GM10248 (cell line): ENCODE measurements at places on chromosomes 2 and 18.

DNA sequence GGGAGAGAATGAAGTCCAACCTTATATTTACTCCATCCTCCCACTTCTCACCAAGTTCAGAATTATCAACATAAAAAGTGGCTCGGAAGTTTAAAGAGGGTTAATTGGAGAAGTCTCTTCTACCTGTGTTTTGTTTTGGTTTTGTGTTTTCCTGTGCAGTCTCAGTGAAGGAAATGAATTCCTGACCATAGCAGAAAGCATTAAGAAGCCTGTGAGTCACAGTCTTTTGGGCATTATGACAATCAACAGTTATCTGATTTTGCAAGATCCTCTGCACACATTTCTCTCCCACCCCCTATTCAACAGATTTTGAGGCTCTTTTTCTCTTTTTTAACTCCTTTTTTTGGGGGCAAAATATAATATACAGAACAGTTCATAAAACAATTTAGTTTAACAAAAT is 8.6 kb upstream of the RPL37A start:
- DNase-seq: no peak

DNA sequence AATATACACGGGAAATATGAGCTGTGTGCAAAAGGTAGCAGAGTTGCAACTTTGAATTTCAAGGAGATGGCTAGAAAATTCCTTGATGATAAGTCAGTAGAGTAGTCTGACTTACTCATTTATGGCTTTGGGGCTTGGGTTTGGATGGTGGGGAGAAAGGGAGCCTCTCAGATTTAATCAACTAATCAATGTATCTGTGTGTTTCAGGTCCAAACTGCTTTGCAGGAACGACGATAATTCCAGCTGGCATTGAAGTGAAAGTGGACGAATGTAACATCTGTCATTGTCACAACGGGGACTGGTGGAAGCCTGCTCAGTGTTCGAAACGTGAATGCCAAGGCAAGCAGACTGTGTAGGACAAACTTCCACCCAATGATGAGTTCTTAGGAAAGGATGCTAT is 164.6 kb downstream of the VWC2L start:
- DNase-seq: no peak

GRCh38 chr18:75116809-75117208 is 92.1 kb downstream of the PTGR3 start:
- DNase-seq: no peak

DNA sequence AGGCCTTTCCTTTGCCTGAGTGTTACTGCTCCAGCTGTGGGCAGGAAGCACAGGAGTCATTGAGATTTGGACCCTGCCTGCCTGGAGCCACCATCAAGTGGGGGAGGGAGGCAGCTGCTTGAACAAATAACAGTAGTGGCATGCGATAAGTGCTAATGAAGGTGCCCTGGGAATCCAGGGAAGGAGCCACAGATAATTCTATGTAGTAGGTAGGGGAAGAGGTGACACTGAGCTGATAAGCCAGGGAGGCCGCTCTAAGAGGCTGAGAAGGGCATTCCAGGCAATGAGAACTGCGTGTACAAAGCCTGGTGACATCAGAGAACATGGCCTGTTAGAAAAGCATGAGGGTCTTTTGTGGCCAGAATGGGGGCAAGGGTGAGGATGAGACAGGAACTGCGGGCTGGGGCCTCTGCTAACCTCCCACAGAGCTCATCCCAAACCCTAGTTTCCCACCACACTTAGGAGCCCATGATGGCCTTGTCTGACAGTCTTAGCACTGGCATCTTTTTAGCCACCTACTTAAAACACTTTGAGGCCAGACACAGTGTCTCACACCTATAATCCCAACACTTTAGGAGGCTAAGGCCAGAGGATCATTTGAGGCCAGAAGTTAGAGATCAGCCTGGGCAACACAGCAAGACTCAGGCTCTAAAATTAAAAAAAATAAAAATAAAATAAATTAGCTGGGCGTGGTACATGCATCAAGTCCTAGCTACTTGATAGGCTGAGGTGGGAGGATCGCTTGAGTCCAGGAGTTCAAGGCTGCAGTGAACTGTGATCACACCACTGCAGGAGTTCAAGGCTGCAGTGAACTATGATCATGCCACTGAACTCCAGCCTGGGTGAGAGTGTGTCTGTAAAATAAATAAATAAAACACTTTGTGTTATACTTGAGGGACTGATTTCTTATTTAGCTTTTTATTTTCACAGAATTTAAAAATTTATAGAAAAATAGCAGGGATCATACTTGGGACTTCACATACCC is 58.9 kb downstream of the TET3 start:
- no peak for DNase-seq

- DNase-seq: no peak
These were observed 68.1 kb upstream of the CTAGE1 start for GRCh38 chr18:22485808-22486244.

DNA sequence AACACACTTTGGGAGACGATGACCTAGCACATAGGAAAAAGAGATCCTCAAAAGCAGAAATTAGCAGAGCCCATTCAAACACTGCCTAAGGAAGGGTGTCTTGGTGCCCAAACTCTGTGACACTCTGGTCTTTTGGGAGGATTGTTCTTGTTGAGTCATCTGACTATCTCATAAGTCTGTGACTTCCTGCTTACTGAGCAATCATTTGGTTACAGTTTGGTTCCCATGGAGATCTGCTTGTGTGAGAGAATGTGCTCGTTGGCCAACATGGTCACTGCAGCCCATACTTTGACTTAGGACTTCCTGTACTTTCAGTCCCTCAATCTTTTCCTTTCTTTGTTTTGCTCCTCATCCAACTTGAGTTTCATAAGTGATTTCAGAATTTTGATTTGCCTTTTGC is 602.9 kb downstream of the NYAP2 start:
- DNase-seq: no peak

DNA sequence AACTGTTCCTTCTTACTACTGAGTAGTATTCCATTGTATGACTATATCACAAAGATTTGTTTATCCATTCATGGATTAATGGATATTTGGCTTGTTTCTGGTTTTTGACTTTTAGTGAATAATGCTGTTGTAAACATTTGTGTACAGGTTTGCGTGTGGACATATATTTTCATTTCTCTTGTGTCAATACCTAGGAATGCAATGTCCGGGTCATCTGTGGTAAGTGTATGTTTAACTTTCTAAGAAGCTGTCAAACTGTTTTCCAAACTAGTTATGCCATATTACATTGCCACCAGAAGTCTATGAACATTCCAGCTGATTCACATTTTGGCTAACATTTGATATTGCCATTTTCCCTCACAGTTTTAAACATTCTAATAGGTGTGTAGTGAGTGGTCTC is 29.1 kb upstream of the SLC16A14 start:
- DNase-seq: no peak

DNA sequence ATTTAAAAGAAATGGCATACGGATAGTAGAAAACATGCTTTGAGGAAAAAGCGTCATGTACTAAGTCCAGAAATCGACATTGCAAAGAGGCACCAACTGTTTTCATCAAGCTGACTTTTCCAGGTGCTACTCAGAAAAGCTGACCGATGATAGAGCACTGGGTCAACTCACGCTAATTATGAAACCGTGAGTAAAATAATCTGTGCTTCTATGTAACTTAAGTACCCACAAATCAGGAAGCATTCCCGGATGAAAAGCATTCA is 353 bp upstream of the NUP35 start:
- DNase-seq: peak; percentile 39

DNA sequence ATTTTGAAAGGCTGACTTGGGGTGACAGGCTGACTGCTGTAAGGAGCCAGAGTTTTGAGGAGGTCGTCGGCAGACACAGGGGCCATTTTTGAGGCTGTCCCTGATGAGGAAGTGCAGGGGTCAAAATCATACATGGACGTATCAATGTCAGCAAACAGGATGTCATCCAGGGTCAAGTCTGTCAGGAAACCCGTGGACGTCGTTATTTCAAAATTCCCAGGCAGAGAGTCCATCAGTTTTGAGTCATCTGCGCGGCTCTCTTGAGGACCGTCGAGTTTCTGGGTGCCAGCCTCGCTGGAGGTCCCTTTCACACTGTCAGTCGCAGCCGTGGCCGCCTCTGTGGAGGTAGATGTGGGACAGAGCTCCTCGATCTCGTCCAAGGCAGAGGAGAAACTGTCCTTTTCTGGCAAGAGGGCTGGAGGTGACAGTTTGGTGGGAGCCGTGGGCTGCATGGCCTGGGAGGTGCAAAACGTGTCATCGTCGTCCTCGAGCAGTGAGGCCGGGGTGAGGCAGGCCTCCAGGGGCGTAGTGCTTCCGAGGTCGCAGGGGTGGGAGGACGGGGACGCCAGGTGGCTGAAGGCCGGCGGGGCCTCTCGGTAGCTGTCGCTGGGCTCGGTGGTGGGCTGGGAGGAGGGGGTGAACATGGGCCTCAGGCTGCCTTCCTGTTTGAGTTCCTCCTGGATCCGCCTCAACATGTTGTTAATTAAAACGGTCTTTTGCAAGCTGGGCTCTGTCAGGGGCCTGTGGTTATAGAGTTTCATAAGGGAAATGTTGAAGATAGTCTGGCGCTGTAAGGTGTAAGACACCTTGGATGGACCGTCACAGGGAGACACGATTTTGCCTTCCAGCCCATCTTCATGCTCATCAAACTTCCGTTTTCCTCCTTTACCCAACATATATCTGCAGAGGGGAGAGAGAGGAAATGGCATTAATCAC is 17.5 kb downstream of the SERTAD2 start:
- DNase-seq: peak; percentile 67

- no peak for DNase-seq
These were observed 49.4 kb downstream of the IMPA2 start for GRCh38 chr18:12030670-12031069.

GRCh38 chr18:77030201-77030600 is 102.4 kb downstream of the MBP start:
- no peak for DNase-seq

DNA sequence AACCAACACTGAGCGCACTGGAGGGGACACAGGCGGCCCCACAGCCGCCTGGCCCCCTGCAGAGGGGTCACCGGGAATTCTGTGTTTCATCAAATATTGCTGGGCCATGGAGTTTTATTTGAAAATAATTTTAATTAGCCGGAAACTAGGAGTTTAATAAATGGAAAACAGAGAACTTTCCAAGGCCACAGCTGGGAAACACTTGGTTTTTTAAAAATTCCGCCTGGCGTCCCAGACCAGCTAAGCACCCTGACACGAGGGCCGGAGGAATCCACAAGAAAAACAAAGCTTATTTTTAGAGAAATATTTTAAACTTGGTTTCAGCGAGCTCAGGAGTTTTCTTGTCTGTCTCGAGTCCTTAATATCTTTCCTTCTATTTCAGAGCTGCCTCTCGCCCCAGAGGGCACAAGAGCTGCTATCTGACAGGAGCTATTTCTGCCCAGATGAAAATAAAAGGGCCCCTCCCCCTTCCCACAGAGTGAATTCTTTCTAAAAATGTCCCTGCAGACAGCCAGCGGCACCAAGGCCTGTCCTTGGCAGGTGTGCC is 8.2 kb downstream of the ZFP36L2 start:
- no peak for DNase-seq

DNA sequence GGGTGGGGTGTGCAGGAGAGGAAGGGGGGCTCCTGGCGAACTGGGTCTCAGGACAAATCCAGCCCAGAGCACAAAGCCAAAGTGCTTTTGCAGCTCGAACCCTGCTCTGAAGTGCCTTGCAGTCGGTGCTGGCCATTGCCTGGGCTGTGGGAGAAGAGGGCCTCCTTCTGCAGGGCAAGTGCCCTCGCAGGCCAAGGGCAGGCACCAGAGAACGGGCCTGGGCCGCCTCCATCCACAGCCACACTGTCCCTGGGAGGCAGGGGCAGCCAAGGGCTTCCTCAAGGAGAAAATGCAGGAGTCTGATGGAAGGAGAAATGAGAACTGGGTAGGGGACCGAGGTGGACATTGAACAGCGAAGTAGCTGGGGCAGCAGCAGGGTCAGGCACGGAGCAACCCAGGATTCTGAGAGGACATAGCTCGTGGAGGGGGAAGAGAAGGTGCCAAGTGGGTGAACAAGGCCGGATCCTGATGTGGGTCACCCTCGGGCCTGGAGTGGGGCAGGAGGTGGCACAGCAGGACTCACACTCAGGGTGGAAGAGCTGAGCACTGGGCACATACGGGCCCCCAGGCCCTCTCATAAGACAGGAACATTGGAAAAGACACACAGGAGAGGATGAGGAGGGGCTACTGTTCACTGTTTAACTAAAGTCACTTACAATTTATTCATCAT is 312.8 kb upstream of the SALL3 start:
- no peak for DNase-seq

DNA sequence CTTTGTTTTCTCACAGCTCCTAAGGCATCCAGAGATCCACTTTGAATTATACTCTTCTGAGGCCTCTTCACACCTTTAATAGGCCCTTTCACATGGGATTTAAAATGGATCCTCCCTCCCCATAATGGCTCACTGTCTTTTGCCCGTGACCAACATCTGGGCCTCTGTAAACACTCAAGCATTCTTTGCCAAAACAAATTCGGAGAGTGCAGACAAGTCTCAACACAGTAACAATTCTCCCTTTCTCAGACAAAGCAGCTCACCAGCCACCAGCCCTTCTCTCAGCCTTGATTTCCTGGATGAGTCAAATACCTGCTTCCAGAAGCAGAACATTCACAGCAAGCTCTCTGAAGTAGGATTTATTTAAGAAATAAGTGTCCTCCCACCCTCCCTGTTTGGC is 14.0 kb upstream of the IMP4 start:
- no peak for DNase-seq

DNA sequence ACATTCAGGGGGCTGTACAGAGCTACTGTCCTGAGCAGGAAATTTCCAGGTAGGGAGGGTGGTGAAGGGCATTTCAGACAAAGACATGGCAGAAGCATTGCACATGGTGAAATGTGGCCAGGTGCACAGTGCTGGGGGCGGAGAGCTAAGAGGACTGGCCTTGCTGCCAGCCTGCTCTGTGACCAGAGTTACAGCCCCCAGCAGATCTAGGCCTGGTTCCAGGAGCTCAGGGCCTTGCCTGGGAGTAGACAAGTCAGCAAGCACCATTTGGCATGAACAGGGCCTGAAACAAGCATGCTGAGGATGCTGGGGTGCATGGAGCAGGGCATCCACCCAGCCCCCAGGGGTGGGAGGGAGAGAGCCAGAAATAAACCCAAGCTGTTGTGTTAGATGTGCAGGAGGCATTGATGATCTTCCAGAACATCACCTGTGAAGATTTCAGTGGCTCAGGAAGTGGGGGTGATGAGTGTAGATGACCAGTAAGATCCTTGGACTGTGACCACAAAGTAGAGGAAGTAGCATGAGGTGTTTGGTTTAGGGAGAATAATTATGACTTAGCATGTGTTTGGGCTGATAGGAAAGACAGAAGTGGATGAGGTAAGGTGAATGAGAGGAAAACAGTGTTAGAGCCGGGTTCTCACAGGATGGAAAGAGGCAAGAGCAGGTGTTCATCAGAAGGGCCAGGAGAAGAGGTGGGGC is 61.1 kb downstream of the COA5 start:
- no peak for DNase-seq

GRCh38 chr2:62611854-62612253 is 93.7 kb upstream of the EHBP1 start:
- no peak for DNase-seq
